EL (cell line): ENCODE measurements at places on chromosomes 12 and 14.
A peak's percentile ranks its signal among the peaks of the same experiment; 100 is the strongest.

- no peak for DNase-seq
Measured at GRCh38 chr14:42429401-42429800, 822.7 kb downstream of the LRFN5 start.

GRCh38 chr12:12384571-12385340, 27.9 kb downstream of the BORCS5 start:
- no peak for DNase-seq

GRCh38 chr12:86770871-86771270, 514.7 kb upstream of the MGAT4C start:
- DNase-seq = no peak

DNA sequence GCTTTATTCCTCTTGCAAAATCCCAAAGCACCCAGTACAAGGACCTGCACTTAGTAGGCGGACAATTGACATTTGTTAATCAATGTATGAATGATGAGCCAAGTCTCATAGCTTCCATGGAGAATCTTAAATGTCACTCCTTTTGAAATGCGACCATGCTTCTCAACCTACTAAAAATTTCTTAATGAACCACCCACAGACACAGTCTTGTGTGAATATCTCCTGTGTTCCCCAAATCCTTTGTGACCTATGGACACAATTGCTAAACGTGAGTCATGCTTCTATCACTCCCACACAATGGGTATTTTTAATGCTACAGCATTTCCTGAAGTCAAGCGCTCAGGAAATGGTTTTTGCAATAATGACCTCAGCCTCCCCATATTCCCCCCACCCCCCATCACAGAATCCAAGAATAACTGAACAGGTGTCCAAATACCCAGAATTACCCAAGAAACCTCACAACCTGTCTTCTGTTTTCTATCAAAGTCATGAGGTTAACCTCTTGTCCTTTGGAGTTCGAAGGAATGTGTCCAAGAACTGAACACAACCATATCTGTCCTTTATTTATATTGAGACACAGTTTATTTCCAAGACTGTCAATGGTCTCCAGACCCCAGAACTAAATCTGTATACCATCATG, 163.6 kb upstream of the PLEKHG7 start:
- DNase-seq = peak; percentile 58

GRCh38 chr12:39341179-39341578, 101.7 kb downstream of the KIF21A start:
- no peak for DNase-seq

GRCh38 chr12:111445726-111446581, 40.2 kb downstream of the SH2B3 start:
- DNase-seq = peak; percentile 54

- no peak for DNase-seq
Measured at GRCh38 chr14:60485057-60485597, 736 bp downstream of the C14orf39 start.

DNA sequence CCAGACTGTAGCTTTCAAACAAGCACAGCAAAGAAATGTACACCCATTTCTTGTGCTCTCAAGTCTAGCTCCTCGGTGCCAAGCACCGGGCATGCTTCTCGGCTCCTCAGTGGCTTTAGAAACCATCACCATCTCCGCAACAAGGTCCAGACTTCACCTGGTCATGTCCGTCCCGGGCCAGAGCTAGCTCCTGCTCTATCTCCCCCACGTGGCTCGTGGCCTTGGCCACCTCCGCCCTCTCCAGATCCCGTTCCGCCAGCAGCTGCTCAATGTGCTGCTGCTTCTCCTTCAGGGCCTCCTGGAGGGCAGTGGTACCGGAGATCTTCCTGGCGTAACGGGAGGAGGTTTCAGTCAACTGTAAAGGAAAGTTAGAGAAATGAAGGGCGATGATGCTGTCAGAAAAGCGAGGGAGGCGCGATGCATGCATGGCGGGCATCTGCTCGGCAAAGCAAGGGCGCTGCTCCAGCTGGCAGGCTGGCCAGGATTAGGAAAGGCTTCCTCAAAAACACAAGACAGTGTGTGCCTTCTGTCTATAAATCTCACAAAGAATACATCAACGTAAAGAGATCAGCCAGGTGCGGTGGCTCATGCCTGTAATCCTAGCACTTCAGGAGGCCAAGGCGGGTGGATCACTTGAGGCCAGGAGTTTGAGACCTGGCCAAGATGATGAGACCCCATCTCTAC, 67.4 kb downstream of the CLIP1 start:
- no peak for DNase-seq

DNA sequence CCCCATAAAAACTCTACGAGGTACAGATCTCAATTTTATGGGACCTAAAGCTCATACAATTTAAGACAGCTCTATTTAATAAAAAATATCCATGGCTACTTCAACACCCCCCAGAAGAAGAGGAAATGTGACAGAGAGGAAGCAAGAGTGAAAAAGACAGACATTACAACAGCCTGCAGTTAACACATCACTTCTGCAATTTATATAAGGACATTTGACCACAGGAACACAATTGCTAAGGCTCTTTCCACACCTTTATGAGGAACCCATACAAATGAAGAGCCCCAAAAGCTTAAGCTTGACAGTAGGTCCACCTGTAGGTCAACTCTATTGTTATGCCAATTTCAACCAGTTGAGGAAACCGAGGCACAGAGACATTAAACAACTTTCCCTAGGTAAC, 5.6 kb downstream of the OR10P1 start:
- DNase-seq = no peak

DNA sequence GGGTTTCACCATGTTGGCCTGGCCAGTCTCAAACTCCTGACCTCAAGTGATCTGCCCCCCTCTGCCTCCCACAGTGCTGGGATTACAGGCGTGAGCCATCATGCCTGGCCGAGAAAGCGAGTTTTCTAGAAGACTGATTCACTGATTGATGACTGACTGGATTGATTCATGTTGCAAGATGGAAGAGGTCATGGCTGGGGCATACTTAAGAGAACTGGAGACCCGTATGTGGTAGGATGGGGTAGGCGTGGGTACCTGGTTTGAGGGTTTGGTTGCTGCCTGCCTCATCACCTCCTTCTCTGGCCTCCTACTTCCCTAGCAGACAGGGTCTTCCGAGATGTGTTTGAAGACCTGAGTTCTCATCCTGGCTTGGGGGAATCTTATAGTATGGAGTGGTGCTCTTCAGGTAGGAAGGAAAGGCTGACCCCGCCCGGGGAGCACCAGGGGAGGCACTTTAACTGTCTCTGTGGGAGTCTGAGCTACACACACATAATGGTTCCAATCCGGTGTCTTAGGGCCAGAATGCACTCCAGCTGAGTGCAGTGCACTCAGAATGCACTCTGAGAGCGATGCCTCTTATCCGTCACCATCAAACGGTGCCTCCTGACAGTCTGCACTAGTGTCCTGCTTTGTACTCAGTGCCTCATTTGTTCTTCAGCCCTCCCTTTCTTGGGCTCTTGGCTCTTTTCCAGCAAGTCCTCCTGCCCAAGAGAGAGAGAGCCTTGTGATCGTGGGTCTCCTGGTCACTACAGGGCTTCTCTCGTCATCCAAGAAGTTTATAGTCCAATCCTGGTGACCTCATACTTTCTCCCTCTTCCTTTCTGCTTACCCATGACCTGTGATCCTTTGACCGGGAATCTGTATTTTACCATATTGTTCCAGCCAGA, 19.7 kb downstream of the PLEKHG3 start:
- no peak for DNase-seq

DNA sequence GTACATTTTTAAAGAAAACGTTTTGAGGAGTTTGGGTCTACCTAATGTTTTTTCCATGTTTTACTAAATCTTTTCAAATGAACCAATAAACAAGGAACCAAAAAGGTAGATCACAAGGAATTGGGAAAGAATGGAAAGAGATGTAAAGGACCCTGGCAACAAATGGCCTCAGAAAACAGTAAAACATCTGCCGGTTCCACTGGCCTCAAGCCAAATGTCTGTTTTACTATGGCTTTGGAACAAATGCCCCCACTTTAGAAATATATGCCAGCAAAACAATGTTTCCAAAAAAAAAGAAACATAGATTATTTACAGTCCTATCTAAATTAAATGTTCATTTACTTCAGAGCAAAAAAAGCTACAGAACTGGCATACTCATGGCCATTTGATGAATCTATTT, 3.0 kb downstream of the TRMT5 start:
- no peak for DNase-seq

DNA sequence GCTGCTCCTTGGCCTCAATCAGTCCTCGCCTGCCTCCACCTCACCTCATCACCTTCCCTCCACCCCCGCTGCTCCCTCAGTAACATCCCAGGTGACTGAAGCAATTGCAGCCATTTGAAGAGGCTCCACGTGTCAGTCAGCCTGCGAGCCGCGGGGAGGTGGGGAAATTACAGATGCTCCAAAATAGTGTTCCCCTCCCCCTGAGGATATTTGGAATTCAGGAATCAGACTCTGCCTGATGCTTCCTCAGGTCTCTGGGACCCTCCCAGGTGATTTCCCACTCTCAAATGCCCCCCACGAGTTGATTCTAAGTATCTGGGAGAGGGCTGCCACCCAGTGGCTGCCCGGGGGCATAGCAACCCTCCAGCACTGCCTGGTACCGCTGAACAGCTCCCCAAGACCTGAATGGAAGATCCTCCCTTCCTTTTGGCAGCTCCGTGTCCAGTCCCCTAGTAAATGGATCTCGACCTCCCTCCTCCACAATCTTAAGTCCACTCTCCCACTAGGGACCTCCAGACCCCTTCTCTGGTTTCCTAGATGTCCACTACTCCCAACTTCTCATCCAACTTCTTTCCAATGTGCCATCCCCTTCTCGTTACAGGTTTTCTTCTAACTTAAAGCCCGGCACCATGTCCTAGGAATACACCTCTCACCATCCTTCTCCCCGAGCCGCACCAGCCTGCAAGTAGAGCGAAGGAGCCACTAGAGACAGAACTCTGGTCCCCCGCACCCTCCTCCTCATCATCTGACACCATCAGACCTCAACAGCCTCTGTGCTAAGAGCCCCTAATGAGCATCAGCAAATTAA, 1.4 kb upstream of the ASIC1 start:
- DNase-seq = peak; percentile 48

- DNase-seq = no peak
Measured at GRCh38 chr12:103529306-103529705, 33.5 kb upstream of the C12orf42 start.

DNA sequence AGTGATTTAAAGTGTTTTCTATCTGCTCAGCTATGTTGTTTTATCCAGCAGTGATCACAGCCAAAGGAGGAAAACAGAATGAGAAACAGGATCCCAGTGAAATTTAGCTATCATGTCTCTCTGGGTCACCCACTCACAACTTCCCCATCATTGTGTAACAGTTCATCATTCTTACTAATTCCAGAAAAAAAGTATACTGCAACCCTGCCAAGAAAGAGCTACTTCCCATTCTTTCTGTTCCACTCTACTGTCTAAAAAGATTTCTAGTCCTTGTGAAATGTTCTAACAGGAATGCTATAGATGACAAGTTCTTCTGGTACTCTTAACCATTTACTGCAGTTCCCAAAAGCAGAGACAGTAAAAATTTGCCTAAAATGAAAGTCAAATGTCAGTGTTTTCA, 39.2 kb upstream of the CD163 start:
- peak; percentile 1 for DNase-seq

- DNase-seq = no peak
Measured at GRCh38 chr14:75521415-75522199, 662 bp upstream of the BATF start.

- DNase-seq = no peak
Measured at GRCh38 chr14:27845241-27845850, 921.2 kb upstream of the FOXG1 start.

GRCh38 chr12:130299574-130299973, 38.1 kb upstream of the PIWIL1 start:
- DNase-seq = no peak

DNA sequence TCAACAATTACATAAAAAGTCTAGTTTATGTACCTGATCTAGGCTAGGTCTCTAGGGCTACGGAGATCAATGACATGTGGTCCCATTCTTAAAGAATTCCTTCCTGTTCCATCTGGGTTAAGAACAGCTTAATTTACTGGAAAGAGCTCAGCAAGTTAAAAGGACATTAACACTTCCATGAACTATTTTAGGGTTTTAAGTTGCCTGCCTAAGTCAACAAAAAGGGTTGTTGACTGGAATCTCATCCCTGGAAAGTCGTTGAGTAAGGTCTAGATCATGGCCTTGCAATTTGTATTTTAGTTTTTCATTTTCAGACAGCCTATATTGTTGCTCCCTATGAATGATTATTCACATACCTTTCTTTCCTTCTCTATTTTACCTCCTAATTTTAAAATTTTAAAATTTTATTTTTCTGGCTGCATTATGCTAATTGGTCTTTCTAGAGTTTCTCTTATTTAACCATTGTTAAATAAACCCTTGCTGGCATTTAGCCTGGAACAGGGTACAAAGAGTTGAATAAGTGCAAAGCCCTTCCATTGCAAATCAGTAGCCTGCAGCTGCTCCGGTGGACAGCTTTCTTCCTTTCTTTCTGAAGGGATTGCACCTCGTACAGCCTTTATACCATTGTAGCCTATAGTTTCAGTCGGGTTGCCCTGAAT, 66.3 kb downstream of the VRK1 start:
- no peak for DNase-seq

DNA sequence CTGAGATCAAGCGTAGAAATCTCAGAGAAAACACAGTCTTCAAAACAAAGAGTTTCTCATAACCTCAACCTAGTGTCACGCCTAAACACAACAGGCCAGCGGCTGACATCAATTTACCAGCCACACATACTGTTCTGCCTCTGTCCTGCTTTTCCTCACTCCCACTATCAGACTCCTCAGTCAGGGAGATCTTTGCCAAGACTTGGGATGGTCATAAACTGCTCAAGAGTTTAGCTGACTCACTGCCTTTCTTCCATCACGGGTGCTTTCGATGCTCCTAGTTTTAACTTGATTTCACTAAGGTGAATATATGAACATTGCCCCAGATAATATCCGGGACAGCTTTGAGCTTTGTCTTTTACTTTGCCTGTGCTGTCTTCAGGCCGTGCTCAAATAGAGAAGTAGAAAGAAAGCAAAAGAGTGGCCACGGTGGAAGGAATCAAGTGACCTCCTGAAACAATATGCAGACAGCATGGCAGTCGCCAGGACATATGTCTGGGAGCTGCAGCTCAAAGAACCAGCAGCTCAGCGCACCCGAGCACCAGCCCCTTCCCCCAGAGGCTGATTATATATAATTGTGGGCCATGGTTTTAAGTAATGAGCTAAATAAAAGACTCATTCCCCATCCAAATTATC, 12.1 kb downstream of the MDM1 start:
- DNase-seq = peak; percentile 68

GRCh38 chr12:26940516-26941214, 2.4 kb downstream of the FGFR1OP2 start:
- DNase-seq = peak; percentile 17

- DNase-seq = peak; percentile 47
Measured at GRCh38 chr12:65313719-65314317, 35.3 kb downstream of the MSRB3 start.

GRCh38 chr12:40054555-40055227, 51.2 kb downstream of the SLC2A13 start:
- peak; percentile 34 for DNase-seq

DNA sequence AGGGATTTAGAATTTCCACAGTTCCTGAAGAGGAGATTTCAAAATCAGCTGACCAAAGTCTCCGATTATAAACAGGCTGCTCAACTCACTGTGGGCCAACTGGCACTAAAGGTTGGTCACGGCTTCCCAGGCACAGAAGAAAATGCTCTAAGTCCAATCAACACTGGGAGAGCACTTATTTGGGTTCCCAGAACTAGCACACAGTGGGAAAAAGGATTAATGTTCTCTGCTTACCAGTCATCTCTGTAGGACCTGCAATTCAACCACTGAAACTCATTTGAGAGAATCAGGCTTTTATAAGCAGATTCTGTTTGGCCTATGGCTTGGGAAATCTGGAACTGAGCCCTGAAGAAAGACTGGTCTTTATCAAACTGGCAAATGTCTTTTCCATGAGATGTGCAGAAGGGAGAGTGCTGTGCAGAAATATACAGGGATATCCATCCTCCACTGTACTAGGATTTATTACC, 49.4 kb downstream of the ABCC9 start:
- no peak for DNase-seq
